ENCODE measurements at places on chromosomes 6 and 20. TPM values are rescaled to one million over a fixed set of nuclear protein-coding genes. Genes with fewer than 3 reads are reported as not detected.

DNA sequence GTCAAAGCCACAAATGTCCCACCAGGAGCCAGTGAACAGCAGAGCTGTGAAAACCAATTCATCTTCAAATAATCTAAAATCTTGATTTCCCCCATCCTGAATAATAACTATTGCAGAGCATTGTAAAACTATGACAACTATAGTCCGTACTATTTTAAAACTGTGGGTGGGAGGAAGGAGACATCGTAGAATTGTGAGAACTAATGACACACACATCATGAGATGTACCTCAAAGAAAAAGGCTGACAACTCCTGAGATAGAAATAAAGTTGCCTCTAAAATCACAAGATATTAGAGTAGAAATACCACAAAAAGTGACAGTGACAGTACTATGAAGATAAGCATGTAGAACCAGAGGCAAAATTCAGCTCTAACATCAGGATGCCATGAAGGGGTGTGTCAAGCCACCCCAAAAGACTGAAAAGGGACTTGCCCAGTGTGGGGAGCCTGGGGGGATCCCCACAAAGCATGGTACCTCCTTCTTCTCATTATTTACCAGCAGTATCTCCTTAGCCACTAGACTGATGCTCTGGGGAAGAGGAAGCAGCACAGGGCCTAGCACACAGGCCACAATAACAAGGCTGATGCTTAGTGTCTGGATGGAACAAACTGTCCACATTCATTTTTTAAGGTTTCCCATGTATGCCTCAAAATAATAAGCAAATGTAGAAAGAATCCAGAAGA is 13.4 kb downstream of the NAPB start:
- no peak for DNase-seq

DNA sequence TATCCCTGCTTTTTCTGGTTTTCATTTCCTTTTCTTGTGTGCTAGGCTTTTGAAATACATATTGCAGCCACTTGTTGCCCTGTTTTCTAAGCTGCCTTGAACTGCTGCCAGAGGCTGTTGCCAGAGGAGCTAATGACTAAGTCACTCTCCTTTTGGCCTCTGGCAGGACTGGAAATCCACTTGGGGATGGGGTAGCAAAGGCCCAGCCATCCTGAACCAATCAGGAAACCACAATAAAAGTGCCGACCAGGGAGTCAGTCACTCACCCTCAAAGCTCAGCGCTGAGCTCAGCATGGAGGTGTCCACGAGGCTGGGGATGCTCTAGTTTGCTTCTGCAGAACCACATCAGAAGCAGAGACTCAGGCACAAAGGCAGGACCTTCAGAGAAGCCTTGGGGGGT is 813.0 kb downstream of the DHX35 start:
- no peak for DNase-seq

- DNase-seq = peak; percentile 96
Measured at GRCh38 chr20:57390604-57391438, at the start of gene RBM38. TSS of gene RBM38 (plus strand) at chr20:57391396. CDS start at chr20:57391582, 186 bp downstream.

GRCh38 chr6:90230548-90231215 is 66.0 kb downstream of the BACH2 start:
- DNase-seq = no peak

DNA sequence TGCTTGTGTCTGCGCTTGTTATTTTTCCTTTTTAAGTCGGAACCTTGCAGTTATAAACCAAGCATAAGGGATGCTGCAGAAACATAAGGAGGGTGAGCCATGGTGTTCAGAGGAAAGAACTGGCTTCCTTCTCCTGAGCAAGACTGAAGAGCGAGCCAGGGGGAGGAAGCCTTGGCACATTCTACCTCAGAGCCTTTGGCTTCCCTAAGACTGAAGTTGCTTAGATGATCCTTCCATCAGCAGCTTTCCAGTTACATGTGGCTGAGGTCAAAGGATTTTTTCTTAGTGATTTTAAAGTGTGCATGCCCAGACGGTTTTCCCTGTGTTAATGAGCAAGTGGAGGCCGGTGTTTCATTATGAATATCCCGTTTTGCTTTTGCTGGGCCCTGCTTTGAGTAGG is 363.8 kb downstream of the DOK5 start:
- no peak for DNase-seq

GRCh38 chr6:25369433-25370177 is 90.4 kb downstream of the CARMIL1 start:
- no peak for DNase-seq

DNA sequence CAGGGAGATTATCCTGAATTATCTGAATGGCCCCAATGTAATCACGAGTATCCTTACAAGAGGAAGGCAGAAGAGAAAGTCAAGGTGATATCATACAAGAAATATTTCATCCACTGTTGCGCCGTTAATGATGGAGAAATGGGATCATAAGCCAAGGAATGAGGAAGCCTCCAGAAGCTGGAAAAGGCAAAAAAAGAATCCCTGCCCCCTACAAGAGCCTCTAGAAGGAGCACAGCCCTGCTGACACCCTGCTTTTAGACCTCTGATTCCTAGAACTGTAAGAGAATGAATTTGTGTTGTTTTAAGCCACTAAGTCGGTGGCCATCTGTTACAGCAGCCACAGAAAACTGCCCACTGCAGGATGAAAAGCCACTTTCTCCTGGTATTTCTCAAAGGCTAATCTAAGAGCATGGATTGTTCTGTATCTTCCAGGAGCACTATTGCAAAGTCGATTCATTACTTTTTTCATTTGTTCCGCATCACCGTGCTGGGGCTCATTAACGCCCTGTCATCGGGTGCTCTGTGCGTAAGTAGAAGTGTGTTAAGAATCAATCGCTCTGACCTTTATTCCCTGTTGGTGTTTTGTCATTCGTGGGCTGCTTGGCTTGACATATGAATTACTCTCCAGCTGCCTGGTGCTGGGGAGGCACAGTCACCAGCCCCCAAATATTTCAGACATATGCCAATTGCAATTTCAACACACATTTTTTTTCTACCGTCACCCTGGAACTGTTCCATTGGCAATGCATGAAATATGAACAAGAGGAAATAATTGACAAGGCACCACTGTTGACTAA is 117.0 kb downstream of the PCSK2 start:
- no peak for DNase-seq

DNA sequence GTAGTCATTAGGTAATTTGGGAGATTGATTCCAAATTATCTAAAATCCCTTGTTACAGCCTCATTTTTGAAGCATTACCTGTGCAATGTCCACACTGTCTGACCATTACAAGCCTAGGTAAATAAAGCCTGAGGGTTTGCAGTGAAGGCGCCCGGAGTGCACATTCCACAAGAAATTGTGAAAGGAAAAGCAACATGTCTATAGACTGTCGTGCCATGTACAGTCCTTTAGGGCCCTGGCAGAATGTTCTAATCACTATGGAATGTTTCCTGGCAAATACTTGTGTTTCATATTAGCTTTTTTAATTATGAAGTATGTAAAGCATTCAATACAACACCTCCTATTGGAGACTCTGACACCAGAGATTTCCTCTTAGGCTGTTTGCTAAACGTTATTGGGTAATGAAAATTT is 28.9 kb downstream of the PREP start:
- no peak for DNase-seq

- DNase-seq = no peak
Measured at GRCh38 chr20:199996-200395, 10.5 kb upstream of the DEFB128 start.

DNA sequence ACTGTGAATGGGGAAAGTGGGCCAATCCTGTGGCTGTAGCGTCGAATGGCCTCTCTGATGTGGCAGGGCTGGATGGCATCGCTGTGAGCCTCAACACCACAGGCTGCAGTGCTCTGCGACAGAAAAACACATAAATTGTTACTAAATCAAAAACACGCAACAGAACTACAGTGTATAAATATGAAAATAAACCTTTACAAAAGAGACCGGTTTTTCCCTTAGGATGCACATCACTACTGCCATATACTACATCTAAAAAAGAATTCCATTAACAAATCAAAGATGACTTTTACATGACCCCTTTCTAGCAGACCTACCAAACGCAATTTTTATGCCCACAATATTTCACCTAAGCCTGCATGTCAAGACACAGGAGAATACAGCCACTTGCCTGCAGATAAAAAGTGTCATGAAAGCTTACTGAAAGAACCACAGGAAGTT is 395.5 kb upstream of the RUNX2 start:
- DNase-seq = no peak

DNA sequence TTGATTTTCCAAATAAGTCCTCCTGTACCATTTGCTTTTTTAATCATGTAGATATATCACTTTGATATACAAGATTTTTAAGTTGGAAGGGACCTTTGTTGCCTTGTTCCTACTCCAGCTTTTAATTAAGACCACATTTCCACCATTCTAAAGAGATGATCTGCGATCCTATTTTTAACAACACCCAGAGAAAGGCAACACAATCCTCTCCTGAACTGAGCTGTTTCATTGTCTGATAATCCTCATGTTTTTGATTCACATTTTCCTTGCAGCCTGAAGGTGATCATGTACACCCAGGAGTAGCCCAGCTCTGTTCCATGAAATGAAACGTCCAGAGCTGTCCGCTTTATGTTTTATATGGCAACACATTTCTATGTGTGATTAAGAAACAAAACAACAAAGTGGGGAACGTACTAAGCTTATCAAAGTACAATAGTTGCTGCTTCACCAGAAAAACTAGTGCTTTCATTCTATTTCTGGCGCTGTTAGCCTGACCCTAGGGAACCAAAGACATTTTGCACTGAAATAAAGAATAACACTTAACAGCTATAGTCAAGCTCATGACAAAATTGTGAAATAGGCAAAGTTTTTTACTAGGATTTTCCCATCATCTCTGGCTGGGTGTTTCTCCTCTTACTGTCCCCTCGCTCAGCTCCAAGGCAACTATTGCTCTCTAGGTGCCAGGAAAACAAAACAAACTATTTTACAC is 22.6 kb upstream of the TRAF3IP2 start:
- no peak for DNase-seq

GRCh38 chr6:112502351-112503090 is 155.4 kb downstream of the RFPL4B start:
- no peak for DNase-seq

GRCh38 chr6:130029163-130029562 is 10.8 kb downstream of the L3MBTL3 start:
- DNase-seq = no peak

DNA sequence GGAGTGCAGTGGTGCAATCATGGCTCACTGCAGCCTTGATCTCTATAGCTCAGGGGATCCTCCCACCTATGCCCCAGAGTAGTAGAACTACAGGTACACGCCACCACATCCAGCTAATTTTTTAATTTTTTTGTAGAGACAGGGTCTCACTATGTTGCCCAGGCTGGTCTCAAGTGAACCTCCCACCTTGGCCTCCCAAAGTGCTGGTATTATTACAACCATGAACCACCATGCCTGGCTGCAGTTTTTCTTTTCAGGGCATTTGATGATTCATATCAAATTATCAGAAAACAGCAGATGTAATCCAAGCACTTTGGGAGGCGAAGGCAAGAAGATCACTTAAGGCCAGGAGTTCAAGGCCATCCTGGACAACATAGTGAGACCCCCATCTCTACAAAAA is 88.4 kb upstream of the JARID2 start:
- DNase-seq = no peak

The TBXT gene
- total RNA-seq = not detected

The YIPF3 gene
- total RNA-seq = 68.5 TPM

The SOX18 gene
- 0.41 TPM for total RNA-seq

The REV3L gene
- total RNA-seq = 95.0 TPM

The DUSP15 gene
- total RNA-seq = 9.8 TPM

The PLCB4 gene
- total RNA-seq = 11.8 TPM

The MAPK13 gene
- 1.2 TPM for total RNA-seq

The LY6G6D gene
- total RNA-seq = not detected
